H9 (cell line): ENCODE measurements at places on chromosomes 3 and 15.

DNA sequence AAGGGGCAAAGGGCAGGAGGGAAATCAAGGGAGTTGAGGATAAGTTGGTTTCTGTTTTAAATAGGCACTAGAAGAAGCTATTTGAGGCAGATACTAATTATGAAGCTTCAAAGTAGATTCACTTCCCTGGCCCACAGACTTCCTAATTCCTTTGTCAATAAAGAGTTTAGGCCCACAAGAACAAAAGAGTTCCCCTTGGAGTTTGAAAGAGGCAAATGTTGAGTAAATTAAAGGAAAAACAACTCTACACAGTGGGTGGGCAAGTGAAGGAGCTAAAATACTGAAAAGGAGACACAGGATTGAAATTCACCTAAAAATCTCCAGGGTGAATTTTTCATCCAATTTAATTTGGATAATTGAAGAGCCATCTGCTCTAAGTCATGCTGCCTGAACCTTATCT is 411.7 kb upstream of the RORA start:
- no peak for DNase-seq

GRCh38 chr15:58573270-58573669 is 141.5 kb downstream of the LIPC start:
- no peak for DNase-seq

DNA sequence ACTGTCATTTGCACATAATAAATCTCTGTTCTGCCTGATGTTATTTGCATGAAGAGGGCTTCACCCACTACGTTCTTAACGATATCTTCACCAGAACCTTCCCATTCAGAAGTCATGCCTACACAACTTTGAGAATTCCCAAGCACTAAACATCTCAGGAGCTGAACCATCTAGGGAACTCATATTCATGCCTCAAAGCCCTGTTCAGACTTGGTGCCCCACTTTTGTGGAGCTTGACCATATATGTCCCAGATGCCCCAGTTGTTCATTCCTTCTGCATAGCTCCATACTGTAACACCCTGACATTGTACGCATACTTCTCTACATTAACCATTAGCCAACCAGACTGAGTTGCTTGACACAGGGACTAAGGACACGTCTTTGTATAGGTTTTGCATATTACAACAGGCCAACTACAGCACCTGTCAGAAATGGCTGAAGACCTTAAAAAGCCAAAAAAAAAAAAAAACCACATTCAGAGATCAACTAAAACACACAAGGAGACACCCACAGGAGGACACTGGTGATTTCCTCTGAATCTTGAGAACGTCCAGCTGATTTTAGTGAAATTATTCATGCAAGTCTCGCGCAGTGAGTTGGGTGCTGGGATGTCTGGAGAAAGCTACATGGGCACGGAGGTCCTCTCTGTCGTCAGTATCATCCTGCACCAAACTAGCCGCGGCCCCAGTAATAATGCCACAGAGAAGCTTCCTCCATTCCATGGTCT is 141.4 kb downstream of the FOXP1 start:
- DNase-seq, result no peak

- peak; percentile 59 for DNase-seq
Observed at GRCh38 chr15:32855942-32856341, 138.1 kb downstream of the GREM1 start.

DNA sequence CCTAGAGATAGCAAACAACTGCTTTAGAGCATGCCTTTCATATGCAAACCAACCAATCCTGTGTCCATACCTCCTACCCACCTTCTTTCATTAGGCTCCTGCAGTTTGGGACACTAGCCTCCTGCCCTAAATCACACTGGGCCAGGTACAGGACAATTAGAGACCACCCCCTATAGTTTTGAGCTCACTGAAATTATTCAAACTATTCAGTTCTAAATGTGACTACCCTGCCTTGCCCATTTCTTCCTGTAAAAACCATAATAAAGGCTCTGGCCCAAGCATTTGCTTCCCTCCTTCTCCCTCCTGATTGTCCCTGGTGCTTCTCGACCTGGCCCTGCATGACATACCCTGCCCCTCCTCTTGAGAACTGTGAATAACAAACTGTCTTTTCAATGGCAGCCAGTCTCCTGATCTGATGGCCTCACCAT is 31.4 kb upstream of the LRIG1 start:
- peak; percentile 83 for DNase-seq
